ENCODE measurements at places on chromosomes 3 and 15.
A peak's percentile ranks its signal among the peaks of the same experiment; 100 is the strongest.

GRCh38 chr3:187197335-187197649 is at the start of gene RTP1:
RTP1 (plus strand) TSS chr3:187197486; CDS start chr3:187197516, 30 bp downstream.
- DNase-seq: no peak

DNA sequence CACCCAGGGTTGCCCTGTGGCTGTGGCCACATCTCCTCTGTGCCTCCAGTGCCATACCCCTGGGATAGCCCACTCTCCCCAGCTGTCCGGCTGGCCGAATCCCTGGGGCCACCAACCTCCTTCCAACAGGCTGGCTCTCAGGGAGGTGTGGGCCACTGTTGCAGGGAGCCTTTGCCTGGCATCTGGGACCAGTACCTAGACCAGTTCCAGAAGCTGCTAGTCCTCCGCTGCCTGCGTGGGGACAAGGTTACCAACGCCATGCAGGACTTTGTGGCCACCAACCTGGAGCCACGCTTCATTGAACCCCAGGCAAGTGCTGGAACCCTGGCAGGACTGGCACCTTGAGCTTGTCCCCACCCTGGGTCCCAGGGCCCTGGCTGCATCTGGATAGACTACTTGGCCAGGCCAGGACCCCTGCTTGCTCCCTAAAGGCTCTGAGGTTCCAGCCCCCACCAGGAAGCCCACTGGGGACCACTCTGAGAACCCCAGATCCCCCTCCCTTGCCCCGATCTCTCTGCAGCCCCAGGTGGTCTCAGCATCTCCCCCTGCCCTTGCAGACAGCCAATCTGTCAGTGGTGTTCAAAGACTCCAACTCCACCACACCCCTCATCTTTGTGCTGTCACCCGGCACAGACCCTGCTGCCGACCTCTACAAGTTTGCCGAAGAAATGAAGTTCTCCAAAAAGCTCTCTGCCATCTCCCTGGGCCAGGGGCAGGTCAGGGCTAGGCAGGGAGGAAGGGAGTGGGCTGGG is 50.0 kb downstream of the SEMA3G start:
- DNase-seq: no peak

GRCh38 chr3:123071146-123071545 is 4.3 kb downstream of the PDIA5 start:
- DNase-seq: no peak

DNA sequence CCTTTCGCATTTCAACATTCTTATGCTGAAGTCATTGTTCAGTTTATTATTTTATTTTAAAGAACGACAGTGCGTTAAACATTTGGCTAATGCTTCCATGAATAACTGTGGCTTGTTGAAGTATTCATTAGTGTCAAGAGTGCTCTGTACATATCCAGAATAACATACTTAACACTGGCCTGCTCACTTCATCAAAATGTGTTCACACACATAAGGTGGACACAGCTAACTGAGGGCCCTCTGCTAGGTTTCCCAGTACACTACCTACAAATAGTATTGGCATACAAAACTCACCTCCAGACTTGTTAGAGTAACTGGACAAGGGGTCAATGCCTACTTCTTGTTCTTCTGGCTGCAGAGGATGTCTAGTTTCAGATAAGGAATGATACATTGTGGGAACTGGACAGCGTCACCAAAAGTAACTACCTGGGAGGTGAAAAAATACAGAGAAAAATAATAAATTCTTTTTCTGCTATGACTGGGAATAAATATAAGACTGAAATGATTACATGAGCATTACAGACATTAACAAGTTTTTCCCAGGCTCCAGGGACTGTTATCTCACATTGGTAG is 234.2 kb downstream of the TBC1D5 start:
- DNase-seq: no peak

- DNase-seq: no peak
Measured at GRCh38 chr15:24916305-24917009, 38.3 kb upstream of the SNRPN start.

GRCh38 chr3:8854656-8855055 is 85.2 kb upstream of the OXTR start:
- DNase-seq: no peak

DNA sequence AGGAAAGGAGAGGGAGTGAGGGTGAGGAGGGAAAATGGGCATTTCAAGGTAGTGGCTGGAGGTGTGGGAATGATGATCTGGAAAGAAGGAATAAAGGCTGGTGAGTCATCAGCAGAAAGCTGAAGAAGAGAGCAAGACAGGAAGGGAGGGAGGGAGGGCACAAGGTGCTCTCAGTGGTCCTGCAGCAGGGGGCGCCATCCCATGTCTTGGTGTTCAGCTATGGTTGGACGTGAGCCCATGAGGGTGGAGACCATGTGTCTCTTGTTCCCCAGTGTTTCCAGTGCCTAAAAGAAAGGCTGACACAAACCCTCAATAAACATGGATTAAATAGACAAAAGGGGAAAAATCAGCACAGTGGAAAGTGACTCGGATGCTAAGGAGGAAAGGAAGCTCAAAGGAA is 228.5 kb downstream of the NTRK3 start:
- DNase-seq: no peak

GRCh38 chr3:16177962-16178627 is 3.6 kb downstream of the GALNT15 start:
- peak; percentile 91 for DNase-seq

Measured in ovary (tissue), 10 donors.